ENCODE measurements at places on chromosomes 13 and 19.

- peak; percentile 4 for DNase-seq
Measured at GRCh38 chr13:47628666-47629065, 372.4 kb downstream of the SUCLA2 start.

GRCh38 chr13:94128430-94128829, 351.1 kb downstream of the DCT start:
- DNase-seq, result no peak

DNA sequence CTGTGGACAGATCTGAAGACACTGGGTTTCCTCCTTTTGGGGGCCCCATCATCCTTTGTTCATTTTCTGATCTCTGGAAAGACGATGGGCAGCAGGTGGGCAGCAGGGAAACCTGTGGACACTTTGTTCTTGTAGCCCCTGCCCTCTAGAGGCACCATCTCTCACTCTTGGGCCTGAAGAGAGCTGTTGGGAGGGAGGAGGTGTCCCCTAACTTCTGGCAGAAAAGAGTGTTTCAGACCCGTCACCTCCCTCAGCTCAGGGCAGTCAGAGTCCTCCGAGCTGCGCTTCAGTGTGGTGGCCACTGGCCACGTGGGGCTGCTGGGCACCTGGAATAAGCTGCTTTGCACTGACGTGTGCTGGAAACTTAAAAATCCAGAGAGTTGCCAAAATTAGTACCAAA, 26.9 kb upstream of the RNF17 start:
- DNase-seq, result no peak

DNA sequence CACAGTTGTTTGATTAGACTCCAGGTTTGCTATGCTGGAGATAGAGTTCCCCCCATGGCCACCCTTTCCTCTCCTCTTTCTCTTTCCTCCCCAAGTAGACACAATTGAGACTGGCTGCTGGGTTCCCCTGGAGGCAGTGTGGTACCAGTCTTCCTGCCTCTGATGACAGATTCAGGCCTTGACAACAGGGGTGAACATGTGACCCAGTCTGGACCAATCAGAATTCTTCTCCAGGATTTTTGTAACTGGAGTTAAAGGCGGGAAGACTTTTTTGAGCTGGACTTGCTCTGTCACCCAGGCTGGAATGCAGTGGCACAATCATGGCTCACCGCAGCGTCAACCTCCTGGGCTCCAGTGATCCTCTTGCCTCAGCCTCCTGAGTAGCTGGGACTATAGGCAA, 48.7 kb downstream of the CCNE1 start:
- DNase-seq, result no peak

GRCh38 chr19:50415661-50416033, 3.1 kb upstream of the SPIB start:
- no peak for DNase-seq

DNA sequence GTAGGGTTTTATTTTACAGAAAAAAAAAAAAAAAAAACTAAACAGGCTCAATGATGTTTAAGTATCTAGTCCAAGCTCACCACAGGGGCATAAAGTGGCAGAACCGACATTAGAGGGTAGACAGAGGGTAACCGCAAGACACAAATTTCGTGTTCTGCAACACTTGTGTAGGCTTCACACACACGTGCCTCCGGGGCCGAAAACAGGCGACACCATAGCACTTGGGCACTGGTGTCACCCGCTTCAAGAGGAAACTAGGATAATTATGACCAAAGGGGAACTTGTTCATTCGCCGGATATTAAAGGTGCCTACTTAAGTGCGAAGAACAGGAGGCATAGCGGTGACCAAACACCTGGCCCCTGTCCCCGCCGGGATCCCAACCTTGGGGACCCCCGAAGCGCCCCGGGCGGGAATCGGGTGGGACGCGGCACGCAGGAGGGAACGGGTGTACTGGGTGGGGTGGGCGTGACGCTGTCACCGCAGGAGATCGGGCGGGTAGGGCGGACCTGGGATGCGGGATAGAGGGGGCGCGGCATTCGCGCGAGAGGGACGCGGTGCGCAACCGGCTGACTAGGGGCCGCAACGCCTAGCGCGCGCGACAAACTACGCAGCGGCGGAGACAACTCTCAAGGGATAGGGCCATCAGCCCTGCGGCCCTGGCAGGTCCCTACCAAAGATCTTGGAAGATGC, 558 bp downstream of the MZT1 start:
- DNase-seq, result peak; percentile 71

GRCh38 chr19:1066251-1066747, 668 bp upstream of the ARHGAP45 start:
- no peak for DNase-seq

DNA sequence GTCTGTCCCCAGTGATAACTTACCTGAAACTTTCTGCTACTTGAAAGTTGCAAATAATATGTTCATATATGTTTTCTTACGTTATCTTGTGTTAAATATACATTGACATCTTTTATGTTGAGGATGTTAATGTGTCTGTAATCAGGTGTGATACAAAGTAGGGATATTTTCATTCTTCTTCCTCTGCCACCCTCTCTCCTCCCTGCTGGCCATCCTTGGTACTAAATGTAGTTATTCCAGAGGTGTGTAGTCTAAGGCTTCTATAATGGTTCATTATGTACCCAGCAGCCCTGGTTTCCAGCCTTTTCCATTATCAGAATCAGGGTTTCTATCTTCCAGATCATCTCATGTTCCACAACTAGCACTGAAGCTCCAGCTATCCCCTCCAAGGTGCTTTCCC, 606.7 kb upstream of the KLHL1 start:
- DNase-seq, result no peak

- DNase-seq, result no peak
Measured at GRCh38 chr19:11194656-11195558, 2.4 kb downstream of the KANK2 start.

DNA sequence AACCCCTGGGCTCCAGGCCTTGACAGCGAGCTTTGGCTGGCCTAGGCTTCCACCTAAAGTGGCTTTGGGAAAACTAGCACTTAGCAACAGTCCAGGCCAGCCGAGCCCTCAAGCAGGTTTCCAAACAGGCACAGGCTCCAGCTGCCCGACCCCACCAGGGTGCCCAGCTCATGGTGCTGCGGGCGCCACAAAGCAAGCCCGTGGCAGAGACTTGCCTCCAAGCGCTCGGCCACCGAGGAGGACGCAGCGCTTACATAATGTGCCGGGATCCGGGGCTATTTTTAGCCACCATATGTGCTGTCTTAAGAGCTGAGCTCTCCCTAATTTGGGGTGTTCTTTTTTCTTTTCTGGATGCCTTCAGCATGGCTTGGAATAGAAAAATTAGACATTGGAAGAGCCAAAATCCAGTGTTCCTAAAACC, 56.1 kb upstream of the F7 start:
- DNase-seq, result no peak

- DNase-seq, result no peak
Measured at GRCh38 chr13:90270226-90270625, 1077.3 kb upstream of the MIR17HG start.

DNA sequence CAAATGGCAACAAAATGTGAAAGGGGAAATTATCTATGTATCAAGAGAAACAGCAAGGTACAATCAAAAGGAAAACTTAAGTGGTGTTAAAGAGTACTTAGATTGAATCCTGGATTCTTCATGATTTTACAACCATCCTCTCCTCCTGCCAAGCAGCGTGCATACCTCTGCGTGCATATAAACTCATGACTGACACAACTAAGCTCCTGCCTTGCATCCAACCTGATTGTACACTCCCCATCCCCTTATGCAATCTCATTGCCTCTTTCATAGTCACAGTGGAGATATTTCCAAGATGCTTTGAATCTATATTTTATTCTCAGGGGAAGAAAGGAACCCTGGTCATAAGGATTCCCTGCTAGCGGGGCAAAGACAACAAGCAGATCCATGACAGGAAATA, 499.9 kb downstream of the KCTD12 start:
- no peak for DNase-seq

- DNase-seq, result no peak
Measured at GRCh38 chr19:11931051-11931450, 6.1 kb downstream of the ZNF700 start.

DNA sequence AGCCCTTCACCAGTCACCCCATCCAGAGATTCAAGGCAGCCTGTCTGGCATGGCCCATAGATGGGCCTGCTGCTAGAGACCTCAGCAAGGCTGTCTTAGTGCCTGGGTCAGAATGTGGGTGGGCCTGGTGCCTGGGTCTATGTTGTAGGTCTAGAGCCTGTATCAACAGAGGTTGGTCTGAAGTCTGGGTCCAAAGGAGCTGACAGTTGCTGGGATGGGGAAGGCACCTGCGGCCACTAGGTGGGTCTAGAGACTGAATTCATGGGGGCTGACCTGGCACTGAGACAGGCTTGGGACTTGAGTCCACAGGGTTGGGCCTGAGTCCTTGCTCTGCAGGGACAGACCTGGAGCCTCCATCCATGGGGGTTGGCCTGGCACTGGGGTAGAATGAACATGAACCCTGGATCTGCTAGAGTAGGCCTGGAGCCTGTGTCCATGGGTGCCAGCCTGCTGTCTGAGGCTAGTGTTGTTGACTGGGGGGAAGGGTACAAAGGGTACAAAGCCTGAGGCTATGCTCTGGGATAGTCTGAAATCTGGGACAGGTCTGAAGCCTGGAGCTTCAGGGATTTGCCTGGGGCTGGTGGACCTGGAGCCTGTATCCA, 516.8 kb downstream of the OLFM4 start:
- DNase-seq, result no peak

DNA sequence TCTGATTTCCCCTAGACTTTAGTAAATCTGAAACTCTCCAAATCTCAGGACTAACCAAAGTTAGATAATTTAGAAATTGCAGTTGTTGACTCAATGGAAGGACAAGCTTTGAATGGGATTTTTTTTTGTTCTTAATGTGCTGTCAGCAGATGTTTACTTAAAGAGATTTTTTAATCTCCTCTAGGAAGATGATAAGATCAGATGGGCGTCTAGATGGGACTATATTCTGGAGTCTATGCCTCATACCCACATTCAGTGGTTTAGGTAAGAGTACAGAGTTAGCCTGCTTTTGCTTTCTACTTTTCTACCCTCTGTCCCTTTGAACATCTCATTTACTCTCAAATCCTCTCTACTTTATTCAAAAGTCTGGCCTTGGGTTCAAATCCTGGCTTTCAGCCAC, 39.3 kb downstream of the TM9SF2 start:
- no peak for DNase-seq

DNA sequence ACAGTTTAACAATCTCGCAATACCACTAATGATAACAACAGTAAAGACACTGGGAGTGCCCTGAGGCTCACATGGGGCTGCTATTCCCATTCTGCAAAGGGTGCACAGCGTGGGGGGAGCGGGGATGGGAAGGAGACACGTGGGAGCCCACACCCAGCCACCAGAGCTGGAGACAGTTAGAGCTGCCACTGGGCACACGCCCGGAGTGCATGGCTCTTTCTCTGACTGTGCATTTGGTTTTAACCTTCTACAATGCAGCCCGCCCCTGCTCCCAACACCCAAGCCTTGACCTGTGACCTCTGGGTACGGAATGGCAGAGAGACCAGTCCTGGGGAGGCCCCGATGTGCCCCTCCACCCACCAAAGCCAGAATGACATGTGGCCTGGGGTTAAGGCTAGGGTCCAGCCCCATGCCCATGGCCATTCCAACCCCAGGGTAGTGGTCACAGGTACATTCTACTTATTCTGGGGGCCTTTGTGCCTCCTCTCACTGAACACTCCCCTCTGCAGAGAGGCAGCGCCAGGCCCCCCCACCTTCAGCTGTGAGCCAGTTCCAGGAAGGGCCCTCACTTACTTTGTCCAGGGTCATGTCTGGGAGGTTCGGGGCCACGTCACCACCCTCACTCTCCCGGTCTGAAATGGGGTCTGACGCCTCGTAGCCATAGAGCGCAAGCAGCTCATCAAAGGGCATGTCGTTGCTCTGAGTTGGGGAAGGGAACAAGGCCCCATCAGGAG, 17.1 kb downstream of the MIER2 start:
- no peak for DNase-seq

- DNase-seq, result peak; percentile 24
Measured at GRCh38 chr19:50967929-50968715, 1.3 kb downstream of the KLK6 start.

DNA sequence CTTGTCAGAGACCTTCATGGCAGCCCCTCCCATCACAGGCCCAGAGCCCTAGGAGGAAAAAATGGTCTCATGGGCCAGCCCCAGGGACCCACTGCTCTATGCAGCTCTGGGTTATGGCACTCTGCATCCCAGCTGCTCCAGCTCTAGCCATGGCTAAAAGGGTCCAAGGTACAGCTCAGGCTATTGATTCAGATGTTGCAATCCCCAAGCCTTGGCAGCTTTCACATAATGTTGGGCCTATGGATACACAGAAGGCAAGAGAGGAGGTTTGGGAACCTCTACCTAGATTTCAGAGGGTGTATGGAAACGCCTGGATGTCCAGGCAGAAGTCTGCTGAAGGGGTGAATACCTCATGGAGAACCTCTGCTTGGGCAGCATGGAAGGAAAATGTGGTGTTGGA, 996.0 kb downstream of the PCDH9 start:
- no peak for DNase-seq

GRCh38 chr13:114097212-114097892, 35.1 kb downstream of the RASA3 start:
- DNase-seq, result no peak

DNA sequence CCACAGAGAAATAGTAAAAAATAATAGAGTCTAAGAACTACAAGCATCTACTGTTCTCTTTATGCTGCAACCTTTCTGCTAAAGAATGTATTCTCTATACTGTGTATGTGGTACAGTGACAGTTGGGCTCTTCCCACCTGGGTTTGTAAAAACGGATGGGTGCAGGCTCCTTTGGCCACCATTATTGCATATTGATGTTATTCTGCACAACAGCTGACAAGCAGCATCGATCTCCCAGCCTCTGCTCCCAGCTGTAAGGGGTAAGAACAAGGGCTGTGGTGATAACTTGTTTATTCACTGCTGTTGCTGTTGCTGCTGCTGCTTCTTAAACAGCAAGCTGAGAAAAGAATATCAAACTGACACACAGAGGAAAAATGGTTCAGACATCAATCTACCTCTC, 56.1 kb downstream of the KCNRG start:
- DNase-seq, result no peak

- no peak for DNase-seq
Measured at GRCh38 chr13:51879133-51879532, 17.4 kb downstream of the CCDC70 start.

DNA sequence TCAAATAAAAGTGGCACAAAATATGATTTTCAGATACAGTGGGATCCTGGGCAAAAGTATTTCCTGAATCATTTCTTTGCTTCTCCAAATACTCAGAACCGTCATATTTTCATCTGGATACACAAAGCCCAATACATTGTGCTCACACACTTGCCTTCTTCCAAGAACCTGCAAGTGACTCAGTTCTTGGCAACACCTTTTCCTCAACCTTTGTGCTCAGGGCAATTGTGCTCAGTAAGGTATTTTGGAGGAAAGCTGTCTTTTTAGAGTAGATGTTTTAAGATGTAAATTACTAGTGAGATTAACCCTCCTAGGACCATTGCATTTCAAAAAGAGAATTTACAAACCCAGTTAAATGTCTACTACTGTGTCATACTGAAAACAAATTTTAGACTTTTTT, 233.5 kb downstream of the EFNB2 start:
- no peak for DNase-seq

GRCh38 chr13:52779103-52779502, 39.5 kb upstream of the CNMD start:
- DNase-seq, result no peak
